ENCODE measurements at places on chromosomes 3 and 15. TPM values are rescaled to one million over a fixed set of nuclear protein-coding genes. Genes with fewer than 3 reads are reported as not detected.

DNA sequence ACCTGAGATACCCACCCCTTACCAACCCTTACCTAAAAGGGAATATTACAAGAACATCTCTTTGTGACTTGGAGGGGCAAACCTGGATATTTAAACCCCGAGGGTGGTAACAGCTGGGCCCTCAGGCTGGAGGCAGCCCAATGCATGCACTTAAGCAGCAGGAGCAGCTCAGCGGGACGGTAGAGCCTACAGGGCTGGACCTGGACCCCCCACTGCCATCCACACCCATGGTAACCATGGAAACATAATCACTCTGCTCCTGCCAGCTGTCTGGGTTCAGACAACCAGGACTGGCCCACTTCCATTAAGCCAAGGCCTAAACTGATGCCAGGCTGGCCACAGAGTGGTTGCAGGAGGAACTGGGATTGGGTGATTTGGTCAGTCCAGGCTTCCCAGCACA is 52.8 kb downstream of the ETFA start:
- peak; percentile 41 for DNase-seq

- peak; percentile 43 for DNase-seq
Measured at GRCh38 chr3:177449360-177450006, 252.2 kb upstream of the TBL1XR1 start.

GRCh38 chr15:96106628-96107027 is 223.9 kb upstream of the NR2F2 start:
- DNase-seq, result no peak

GRCh38 chr15:71945012-71945411 is 134.7 kb downstream of the NR2E3 start:
- DNase-seq, result no peak

GRCh38 chr3:30199096-30199759 is 407.2 kb upstream of the TGFBR2 start:
- peak; percentile 83 for DNase-seq

- no peak for DNase-seq
Measured at GRCh38 chr3:76352511-76353284, 567.3 kb upstream of the ZNF717 start.

- peak; percentile 68 for DNase-seq
Measured at GRCh38 chr3:32757618-32758374, 60.0 kb upstream of the TRIM71 start.

DNA sequence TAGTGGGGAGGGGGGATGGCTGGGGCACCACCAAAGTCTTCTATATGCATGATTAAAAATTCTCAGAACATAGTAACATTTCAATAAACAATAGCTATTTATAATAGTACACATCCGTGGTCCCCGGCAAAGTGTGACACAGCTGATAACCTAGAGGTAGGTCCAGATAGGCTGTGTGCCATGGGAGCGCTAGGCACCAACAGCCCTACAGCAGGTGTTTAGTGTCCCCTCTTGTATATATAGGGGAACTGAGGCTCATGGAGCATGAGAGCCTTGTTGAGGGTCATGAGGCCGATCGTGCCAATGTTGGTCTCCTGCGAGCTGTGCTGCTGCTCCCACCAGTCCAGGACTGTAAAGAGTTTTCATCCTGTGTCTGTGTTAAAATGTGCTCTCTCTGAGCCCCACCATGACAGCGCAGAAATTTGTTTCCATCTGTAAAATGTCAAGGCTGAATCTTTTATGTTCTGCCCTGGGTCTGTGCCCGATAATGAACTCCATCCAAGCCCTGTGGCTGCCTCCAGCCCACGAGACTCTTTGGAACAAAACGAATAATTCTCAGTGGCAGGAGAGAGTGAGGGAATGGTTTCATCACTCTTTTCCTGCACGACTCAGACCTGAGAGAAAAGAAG is 14.5 kb downstream of the TMEM158 start:
- DNase-seq, result no peak

DNA sequence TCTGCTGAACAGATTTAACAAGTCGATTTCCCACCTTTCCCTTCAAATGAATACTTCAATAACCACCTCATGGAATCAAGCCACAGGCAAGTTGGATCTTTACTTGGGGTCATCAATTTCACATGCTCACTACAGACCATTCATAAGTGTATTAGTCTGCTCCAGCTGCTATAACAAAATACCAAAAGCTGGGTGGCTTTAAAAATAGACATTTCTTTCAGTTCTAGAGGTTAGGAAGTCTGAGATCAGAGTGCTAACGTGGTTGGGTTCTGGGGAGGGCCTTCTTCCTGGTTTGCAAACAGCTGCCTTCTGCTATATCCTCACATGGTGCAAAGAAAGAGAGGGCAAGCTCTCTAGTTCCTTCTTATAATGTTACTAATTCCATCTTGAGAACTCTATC is 5.1 kb downstream of the GPR176 start:
- peak; percentile 56 for DNase-seq

GRCh38 chr15:82871832-82872484 is 62.5 kb downstream of the WHAMM start:
- DNase-seq, result no peak

GRCh38 chr3:127065561-127066290 is 82.8 kb downstream of the PLXNA1 start:
- DNase-seq, result no peak

DNA sequence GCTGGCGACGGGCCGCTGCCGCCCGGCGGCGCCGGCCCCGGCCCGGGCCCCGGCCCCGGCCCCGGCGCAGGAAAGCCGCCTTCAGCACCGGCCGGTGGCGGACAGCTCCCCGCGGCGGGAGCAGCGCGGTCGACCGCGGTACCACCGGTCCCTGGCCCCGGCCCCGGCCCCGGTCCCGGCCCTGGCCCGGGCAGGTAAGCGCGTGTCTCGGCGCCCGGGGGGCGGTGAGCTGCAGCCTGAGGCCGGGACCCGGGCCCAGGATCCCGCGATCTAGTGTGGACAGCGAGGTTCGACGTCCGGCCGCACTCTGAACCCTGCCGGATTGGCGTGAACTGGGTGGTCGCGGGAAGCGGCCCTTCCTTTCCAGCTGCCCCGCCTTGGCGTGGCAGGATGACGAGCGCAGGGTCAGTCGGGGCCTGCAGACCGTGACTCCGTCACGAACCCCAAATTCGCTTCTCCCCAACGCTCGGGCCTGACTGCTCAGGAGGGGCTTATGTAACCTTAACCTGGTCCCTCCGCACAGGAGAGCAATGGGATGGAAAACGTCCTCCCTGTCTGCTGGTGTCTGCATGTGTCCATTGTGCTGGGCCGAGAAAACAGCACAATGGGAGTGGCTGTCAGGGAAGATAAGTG is 472 bp downstream of the BSN start:
- peak; percentile 43 for DNase-seq

DNA sequence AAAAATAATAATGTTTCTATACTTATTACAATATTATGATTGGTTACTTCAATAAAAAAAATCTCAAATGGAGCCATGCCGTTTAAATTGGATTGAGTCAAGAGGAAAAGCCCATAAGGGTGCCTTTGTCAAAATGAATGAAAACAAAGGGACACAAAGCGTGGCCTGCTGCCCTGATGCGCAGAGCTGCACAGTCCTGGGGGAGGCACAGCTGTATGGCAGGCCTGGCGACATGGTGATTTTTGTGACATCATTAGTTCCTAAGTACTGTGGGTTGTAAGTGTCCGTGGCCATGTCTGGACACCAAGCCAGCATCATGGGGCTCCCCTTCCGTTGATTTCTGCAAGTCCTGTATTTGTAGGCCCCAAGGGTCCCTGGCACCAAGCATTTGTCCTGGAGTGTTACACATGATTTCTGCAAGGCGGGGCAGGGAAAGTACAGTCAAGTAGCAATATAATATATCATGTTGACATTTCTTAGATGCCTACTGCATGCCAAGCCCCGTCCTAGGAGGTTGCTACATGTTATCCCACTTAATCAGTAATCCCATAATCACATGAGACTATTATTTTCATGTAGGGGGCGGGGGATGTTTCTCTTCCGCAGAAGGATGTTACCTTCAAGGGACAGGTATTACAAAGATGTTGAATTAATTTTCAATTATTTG is 59.7 kb downstream of the GHSR start:
- DNase-seq, result no peak

GRCh38 chr15:22942306-22942855 is 37.8 kb downstream of the CYFIP1 start:
- no peak for DNase-seq

- no peak for DNase-seq
Measured at GRCh38 chr15:28923726-28924280, 38.0 kb downstream of the APBA2 start.

DNA sequence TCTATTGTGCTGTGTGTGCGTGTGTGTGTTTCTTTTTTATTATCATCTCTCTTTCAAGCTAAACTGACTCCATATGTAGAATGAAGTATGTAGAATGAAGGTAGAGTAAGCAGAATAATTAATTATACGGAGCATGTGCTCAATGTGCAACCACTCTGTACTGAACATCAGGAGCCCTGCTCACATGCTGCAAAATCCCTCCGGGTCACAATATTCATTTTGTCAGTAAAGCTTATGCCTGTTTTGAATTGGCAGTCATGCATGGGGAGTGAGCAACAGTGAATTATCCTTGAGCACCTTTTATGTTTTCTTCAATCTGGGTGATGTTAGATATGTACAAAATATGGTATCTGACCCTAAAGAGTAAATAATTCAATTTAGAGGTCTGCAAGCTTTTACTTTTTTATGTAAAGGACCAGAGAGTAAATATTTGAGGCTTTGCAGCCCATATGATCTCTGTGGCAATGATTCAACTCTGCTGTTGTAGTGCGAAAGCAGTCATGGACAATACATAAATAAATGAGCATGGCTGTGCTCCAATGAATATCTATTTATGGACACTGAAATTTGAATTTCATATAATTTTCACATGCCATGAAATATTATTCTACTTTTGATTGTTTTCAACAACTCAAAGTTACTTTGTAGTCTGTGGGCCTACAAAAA is 199.9 kb downstream of the VGLL3 start:
- DNase-seq, result no peak

GRCh38 chr15:92111291-92111690 is 257.8 kb downstream of the SLCO3A1 start:
- no peak for DNase-seq

DNA sequence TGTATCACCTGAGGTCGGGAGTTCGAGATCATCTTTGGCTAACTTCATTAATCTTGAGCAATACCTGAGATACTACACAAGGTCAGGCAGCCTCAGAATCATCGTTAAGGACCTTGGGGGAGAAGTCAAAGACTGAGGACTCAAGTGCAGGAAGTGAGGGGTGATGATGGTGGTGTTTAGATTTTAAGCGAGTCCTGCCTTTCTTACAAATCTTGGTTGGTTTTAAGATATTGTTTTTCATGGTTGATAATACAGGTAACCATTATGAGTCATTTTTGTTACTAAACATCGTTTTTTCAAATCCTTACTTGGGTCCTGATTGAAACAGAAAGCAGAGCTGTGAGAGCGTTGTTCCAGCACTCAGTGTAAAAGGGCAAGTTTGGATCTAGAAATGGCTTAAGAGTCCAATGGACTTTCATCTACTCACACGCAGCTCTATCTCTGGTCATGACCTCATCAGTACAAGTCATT is 4.1 kb downstream of the RASGRP1 start:
- no peak for DNase-seq

DNA sequence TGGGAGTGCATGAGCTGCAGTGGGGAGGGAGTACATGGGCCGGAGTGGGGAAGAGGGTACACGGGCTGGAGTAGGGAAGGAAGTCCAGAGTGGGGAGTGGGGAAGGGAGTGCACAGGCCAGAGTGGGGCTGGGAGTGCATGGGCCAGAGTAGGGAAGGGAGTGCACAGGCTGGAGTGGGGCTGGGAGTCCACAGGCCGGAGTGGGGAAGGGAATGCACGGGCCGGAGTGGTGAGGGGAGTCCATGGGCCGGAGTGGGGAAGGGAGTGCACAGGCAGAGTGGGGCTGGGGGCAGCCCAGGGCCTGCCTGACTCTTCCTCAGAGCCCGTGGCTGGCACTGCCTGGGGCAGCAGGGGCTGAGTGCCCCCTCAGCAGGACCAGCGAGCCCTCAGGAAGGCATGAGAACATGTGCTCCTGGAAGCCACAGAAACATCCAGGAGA is 40.7 kb downstream of the KLF15 start:
- DNase-seq, result no peak

GRCh38 chr15:92705764-92706163 is 50.2 kb upstream of the FAM174B start:
- no peak for DNase-seq

DNA sequence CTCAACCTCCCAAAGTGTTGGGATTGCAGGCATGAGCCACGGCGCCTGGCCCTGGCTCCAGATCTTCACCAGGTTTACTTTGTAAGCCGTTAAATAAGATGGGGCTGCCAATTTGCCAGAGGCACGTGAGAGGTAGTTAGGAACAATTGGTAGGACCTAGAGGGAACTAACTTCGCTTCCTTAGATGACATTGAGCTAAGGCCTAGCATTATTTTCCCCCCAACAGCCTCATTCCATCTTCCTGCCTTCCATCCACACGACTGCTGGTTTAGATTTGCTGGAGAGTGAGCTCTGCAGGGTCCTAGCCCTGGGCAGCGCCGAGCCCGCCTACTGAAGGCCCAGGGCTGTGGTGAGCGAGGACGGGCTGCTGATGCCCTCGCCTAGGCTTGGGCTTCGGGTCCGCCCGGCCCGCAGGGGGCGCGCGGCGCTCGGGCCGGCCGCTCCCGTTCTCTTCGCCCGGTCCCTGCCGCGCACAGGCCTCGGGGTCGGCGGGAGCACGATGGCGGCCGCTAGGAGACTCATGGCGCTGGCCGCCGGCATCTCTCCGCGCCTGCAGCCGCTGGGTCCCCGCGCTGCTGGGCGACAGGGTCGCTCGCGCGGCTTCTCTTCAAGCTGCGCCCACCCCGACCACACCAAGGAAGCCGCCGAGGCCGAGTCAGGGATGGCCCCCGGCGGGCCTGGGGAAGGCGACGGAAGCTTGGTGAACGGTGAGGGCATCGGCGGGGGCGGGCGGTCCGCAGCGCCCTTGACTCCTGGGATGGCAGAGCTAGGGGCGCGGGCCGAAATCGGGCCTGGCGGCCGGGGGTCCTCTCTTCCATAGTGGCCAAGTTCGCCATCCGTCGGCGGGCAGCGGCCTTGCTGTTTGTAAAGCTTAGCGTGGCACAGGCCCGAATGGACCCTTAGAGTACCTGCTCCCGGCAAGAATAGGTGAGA is 21.9 kb downstream of the DHX30 start:
- peak; percentile 89 for DNase-seq

- DNase-seq, result no peak
Measured at GRCh38 chr3:128196647-128197046, 43.4 kb downstream of the EEFSEC start.

- no peak for DNase-seq
Measured at GRCh38 chr3:71972031-71972430, 187.1 kb upstream of the PROK2 start.

Gene TOMM70
- 102 TPM for total RNA-seq

Gene DUSP7
- 8.9 TPM for total RNA-seq

Gene PSTPIP1
- total RNA-seq, result not detected

Gene EPHA3
- 0.62 TPM for total RNA-seq

Gene SLC51B
- total RNA-seq, result not detected

Gene CHRNA7
- 0.16 TPM for total RNA-seq

Gene SIDT1
- total RNA-seq, result not detected

Gene NOX5
- total RNA-seq, result 1.3 TPM

Gene P2RY13
- not detected for total RNA-seq

Gene PPP1R14D
- total RNA-seq, result not detected

Gene GABRG3
- total RNA-seq, result not detected

Gene FGD5
- total RNA-seq, result not detected

Gene STARD5
- total RNA-seq, result 4.0 TPM

Gene SLC38A3
- 42.7 TPM for total RNA-seq

Gene GPR171
- total RNA-seq, result not detected

Measured in myocyte (in vitro differentiated cells).